ENCODE measurements at places on chromosomes 3 and 15. TPM values are rescaled to one million over a fixed set of nuclear protein-coding genes. Genes with fewer than 3 reads are reported as not detected.
A peak's percentile ranks its signal among the peaks of the same experiment; 100 is the strongest.

The HDGFL3 gene
- polyA plus RNA-seq = 20.7 TPM

The SPTSSB gene
- not detected for polyA plus RNA-seq

The SPINK8 gene
- not detected for polyA plus RNA-seq

The LARP6 gene
- 95.9 TPM for polyA plus RNA-seq

GRCh38 chr3:84906065-84906464 is 52.7 kb upstream of the CADM2 start:
- no peaks in the 10 kb centered on the region for H3K36me3 ChIP-seq
- no peak overlapping the region for H3K4me3 ChIP-seq
- no peaks in the 10 kb centered on the region for H3K27me3 ChIP-seq
- no peaks in the 10 kb centered on the region for H3K4me1 ChIP-seq

DNA sequence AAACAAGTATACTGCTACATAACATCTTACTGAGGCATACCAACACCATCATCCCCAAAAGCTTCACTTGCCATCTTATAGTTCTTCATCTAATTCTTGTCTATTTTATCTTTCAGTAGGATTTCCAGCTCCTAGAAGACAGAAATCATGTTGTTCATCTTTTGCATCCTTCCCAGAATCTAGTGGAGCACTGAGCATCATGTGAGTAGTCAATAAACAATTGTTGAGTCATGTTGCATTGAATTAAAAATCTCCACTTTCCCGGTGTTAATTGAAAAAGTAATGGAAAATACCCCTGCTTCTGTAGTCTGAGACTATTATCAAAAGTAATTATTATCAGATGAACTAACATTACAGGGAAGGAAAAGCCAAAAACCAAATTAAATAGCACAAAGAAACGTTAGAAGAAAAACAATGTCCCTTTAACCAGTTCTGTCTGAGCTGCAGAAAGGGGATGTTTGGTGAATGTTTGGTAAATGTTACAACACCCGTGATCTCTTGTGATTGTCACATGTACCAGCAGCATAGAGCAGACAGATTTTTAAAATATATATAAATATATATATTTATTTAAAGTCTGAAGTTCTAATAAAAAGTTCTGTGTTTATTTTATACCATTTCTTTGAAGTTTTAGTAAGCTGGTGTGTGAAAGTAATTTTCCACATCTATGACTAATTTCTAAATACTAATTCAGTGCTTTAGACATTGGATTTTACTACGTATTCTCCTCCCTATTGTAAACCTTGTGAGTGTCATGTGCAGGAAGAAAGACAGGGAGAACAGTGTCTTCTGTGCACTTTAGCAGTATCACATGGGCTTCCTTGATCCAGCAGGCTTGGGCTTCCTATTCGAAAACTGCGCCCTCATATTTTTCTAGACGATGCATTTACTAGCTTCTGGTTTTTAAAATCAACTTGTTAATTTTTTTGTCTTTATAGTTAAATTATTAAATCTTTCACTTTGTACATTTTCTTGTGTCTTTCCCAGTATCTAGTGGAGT is 85.6 kb downstream of the RAP2B start:
- H3K27ac ChIP-seq = peak overlapping the region; percentile 40
- DNase-seq = peak; percentile 32
- H3K36me3 ChIP-seq = no peaks in the 10 kb centered on the region
- no peak overlapping the region for H3K4me3 ChIP-seq

The FANCD2OS gene
- not detected for polyA plus RNA-seq

DNA sequence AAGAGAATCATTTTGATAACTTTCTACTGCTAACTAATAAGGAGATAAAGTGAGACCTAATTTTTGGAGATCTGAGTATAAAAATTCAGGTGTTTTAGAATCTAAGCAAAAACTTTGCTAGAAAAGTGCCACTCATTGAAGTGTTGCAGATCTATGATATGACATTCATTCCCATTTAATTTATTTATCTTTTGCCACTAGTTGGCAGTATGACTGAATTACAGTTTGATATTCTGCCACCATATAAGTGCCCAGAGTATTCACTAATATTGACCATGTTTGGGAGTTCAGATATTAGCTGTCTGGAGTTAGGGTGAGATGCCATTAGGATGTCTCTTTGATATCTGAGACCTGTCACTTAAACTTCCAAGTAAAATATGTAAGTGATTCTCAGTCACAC is 251.3 kb upstream of the GBE1 start:
- H3K27me3 ChIP-seq = no peaks in the 10 kb centered on the region
- peak; percentile 3 for DNase-seq
- no peak overlapping the region for H3K27ac ChIP-seq
- no peak overlapping the region for H3K4me3 ChIP-seq
- H3K4me1 ChIP-seq = no peaks in the 10 kb centered on the region

- H3K27me3 ChIP-seq = no peaks in the 10 kb centered on the region
- H3K4me3 ChIP-seq = peak overlapping the region; percentile 85
- peaks cover 30% of the 10 kb centered on the region for H3K4me1 ChIP-seq
- peak overlapping the region; percentile 91 for H3K27ac ChIP-seq
- DNase-seq = peak; percentile 56
- H3K36me3 ChIP-seq = no peaks in the 10 kb centered on the region
Measured at GRCh38 chr3:19945969-19946831, 697 bp upstream of the RAB5A start.

DNA sequence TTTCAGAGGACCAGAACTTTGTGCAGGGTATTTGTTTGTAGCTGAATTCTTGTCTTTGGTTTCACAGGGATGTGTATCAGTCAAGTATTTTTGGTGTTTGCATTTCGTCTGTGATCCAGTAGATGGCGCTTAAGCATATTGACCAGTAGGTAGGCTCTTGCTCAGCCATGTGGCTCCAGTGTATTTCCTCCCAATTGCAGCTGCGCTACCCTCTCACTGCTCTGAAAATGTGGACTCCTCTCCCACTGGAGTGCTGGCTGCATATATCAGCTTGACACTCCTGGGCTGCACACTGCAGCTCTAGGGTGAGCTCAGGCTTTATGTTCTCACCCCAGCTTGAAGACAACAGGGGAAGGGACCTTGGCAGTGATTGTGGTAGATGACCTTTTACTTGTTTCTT is 1264.3 kb upstream of the ALCAM start:
- no peaks in the 10 kb centered on the region for H3K36me3 ChIP-seq
- peak; percentile 60 for DNase-seq
- no peak overlapping the region for H3K27ac ChIP-seq

- H3K4me1 ChIP-seq = peaks cover 34% of the 10 kb centered on the region
- H3K36me3 ChIP-seq = peaks cover 27% of the 10 kb centered on the region
Measured at GRCh38 chr3:100710261-100710968, 1.1 kb downstream of the TFG start.

The SKIL gene
- polyA plus RNA-seq = 28.6 TPM

The FOXL2NB gene
- polyA plus RNA-seq = 1.2 TPM

DNA sequence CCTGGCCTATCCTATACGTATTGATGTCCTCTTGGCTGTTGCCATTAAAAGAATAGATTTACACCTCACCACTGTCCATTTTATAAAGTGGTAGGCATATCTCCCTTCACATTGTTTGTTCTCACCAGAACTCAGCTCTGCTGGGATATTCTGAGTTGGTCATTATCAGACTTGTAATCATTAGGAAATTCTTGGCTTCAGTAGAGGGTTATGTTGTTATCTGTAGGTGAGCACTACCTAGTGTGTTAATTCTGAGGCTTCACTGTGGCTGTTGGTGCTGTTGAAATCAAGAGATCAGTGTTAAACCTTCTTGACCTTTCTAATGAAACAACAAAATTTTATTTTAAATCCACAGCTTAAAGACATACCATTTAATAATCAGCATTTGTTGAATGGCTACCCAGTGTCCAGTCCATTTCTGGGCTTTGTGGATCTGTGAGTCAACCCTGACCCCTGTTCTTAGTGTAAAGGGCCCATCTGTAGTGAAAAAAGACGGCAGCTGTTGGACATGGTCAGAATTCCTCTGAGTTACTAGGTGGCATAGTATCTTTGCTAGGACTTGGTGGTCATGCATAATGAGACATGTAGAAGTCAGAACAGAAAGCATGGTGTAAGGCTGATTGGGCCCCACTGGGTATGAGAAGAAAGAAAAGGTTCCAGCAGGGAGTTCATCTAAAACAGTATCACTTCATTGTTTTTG is 32.9 kb upstream of the P4HTM start:
- no peaks in the 10 kb centered on the region for H3K4me1 ChIP-seq
- no peak for DNase-seq
- H3K27ac ChIP-seq = no peak overlapping the region
- no peak overlapping the region for H3K4me3 ChIP-seq
- H3K36me3 ChIP-seq = peaks cover 6% of the 10 kb centered on the region

- peak overlapping the region; percentile 59 for H3K27ac ChIP-seq
- H3K27me3 ChIP-seq = no peaks in the 10 kb centered on the region
- no peak overlapping the region for H3K4me3 ChIP-seq
- peaks cover 19% of the 10 kb centered on the region for H3K36me3 ChIP-seq
- DNase-seq = peak; percentile 95
Measured at GRCh38 chr15:39908186-39908585, 11.9 kb downstream of the GPR176 start.

DNA sequence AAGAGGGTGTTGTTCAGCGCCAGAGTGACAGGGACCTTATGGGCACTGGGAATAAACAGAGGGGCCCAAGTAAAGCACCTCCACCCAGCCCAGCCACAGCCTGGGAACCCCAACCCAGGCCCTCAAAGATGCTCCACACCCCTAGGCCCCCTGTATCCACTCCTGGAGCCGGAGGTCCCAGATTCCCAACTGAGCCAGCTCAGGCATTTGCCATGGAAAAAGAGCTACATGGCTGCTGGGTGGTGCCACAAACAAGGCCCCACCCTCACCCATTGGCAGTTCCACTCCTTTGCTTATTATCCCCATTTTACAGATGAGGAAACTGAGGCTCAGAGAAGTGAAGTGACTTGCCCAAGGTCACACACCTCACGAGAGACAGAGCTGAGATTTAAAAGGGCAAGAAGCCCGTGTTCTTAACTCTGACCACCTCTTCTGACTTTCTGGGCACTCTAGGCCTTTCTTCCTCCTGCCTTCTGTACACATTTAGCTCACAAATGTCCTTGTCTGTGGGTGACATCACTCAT is 16.9 kb downstream of the ANPEP start:
- H3K27me3 ChIP-seq = no peaks in the 10 kb centered on the region
- 0 out of 2 replicates have a peak, but pooled peaks cover 10% of the 10 kb centered on the region for H3K4me1 ChIP-seq
- H3K27ac ChIP-seq = no peak overlapping the region
- H3K36me3 ChIP-seq = peaks cover 88% of the 10 kb centered on the region
